ENCODE measurements at places on chromosomes 4 and X.

DNA sequence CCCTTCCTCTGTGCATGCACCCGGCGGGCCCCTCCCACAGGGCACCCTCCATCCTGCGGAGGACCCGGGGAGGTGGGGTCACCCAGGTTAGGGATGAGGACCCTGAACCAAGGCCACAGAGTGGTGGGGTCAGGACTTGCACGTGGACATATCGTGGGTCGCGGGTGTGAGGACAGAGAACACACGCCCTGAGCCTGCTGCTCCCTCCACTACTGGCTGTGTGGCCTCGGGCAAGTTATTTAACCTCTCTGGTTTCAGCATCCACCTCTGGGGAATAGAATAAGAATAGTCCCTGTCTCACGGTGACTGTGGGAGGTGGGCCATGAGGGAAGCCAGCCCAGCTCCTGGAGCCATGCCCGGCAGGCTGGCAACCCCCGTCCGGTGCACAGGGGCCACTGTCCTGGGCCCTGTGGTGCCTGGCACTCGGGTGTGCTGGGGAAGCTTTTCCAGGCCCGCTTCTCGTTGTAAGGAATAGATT is 5.1 kb downstream of the PSAPL1 start:
- no peak for DNase-seq

DNA sequence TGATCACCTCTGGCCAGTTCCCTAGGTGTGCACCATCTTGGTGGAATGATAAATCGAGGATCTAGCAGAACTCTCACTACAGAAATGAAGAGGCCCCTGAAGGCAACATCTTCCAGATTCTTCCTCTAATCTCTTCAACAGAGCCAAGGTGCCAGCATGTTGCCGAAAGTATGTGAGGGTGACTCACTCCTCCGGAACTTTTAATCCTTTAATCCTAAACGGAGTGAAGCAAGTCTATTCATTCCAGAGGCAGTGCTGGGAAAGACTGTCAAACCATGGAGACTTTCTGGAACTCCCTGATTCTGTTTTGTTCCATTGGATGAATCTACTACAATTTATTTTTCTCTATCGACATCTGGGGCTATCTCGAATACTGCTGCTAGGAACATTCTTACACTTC is 68.7 kb downstream of the SUPT20HL2 start:
- no peak for DNase-seq

DNA sequence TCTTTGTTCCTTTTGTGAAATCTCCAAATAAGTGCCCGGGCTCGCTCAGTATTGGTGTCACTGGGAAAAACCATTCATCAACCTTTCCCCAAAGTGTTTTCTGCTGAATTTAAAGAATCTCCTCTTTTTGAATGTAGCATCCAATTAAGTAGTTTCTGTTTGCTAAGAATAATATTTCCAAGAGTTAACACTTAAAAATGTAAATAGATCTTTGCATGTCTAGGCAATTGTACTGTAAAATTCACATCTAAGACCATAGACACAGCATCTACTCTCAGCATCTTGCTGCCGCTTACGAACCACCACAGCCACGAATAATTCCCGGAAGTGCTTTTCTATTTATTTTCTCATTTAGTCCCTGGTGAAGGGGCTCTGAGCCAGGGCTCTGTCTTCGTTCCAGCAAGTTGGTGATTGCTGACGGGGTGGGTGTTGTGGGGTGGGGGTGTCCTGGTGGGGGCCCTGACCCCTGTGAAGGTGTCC is 1.4 kb downstream of the NSG1 start:
- DNase-seq, result no peak

DNA sequence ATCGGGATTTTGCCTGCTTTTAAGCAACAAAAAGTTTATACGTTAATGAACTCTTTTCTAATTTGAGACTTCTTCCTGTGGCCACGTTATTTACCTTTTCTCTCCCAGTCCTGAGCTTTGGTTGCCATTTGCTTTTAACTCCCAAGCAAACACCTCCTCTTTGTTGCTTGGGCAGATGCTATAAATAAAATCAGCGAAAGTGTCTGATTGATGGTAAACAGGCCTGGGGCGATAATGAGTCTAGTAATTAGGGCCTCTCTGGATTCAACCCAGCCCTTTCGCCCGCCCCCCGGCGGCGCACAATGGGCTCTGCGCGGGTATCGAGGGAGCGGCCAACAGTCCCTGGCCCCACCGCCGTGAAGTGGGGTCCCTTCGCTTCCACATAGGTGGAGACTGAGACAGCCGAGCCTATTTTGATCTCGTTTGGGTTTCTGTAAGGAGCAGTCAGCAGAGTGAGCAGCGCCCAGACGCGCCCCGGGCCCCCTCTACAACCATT is 790 bp downstream of the CLGN start:
- DNase-seq, result no peak

DNA sequence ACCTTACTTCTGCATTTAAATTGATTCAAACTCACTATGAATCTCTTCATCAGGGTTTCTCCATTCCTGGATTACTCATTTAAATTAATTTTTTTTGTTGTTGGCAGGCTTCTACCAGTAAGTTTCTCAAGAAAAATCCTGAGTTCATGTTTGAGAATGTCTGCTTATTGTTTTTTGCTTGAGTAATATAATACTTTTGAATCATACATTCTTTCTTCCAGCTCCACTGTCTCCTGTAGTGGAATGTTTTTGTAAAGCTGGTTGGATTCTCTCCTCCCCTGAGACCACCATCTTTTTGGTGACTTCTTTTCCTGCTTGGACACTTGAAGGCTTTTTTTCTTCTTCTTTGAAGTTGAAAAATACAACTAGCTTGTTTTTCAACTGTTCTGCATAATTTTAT is 4.3 kb upstream of the MID1IP1 start:
- DNase-seq, result no peak

- DNase-seq, result no peak
These were observed 470.6 kb upstream of the GALNTL6 start for GRCh38 chr4:171342646-171343045.

GRCh38 chr4:76558396-76559235 is 123.6 kb downstream of the SHROOM3 start:
- no peak for DNase-seq

DNA sequence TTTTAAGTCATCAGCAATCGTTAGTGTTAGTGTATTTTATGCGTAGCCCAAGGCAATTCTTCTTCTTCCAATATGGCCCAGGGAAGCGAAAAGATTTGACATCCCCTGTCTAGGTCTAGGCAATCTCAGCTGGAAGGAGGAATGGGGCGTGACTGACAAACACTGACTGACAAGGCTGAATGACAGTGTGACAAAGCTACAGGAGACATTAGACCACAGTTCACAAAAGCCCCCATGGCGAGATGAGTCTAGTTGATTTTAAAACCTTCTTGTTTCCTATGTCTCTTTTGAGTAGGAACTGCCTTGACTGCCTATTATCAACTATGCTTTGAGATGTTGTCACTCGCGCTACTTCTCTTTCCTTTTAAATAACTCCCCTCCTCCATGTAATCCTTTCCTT is 42.3 kb downstream of the QRFPR start:
- no peak for DNase-seq

DNA sequence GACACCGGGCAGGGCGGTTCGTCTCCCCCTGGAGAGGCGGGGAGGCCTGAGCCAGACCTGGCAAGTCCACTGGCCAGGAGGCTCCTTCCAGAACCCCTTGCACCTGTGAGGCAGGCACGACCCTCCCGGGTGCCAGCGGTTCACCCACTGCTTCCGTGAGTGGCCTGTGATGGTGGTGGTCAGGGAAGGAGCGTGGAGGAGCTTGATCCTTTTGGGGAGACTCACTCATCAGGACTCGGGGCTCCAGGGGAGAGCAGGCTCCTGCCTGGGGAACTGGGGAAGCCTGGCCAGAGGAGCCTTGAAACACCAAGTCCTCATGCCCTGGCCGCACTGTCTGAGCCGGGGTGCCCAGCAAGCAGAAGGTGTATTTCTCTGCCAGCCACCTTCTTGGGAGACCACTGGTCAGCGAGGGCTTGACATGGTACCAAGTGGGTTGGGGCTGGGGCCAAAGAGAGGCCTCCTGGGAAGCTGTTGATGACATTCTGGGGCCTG is 860 bp downstream of the FAM50A start:
- DNase-seq, result no peak
